ENCODE measurements at places on chromosomes 11 and 22.

DNA sequence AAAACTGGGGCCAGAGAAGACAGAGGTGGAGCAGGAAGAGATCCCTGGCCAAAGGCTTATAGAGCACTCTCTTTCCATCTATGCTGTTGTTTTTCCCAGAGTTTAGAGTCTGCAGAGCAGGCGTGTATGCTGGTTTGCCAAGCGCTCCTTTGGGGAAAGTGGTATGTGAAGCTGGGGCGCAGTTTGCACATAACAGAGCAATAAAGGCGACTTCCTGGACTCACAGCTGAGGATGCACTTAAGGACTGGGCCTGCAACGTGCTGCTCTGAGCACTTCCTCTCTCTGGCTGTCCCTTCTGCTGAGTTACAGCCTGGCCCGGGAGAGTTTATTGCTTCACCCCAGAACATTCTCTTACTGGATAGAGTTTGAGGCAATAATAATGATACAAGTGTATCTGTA lies 41.7 kb downstream of the THAP12 start:
- DNase-seq, result no peak

GRCh38 chr11:102476069-102476468 lies 23.5 kb upstream of the TMEM123 start:
- DNase-seq, result no peak

- DNase-seq, result no peak
Measured at GRCh38 chr22:49483946-49484345, 343.7 kb downstream of the BRD1 start.

- DNase-seq, result no peak
Measured at GRCh38 chr22:43317239-43317638, 25.9 kb downstream of the SCUBE1 start.

- DNase-seq, result no peak
Measured at GRCh38 chr22:48403521-48404403, 1423.9 kb downstream of the BRD1 start.

- peak; percentile 65 for DNase-seq
Measured at GRCh38 chr11:64074239-64074638, 38.5 kb downstream of the FLRT1 start.

GRCh38 chr11:133936136-133936535 lies 20.6 kb downstream of the IGSF9B start:
- DNase-seq, result no peak

- no peak for DNase-seq
Measured at GRCh38 chr11:105230586-105230985, 91.0 kb upstream of the CARD18 start.

GRCh38 chr11:93875637-93876036 lies 25.2 kb upstream of the VSTM5 start:
- no peak for DNase-seq

GRCh38 chr11:34850334-34850733 lies 65.8 kb downstream of the APIP start:
- DNase-seq, result no peak

DNA sequence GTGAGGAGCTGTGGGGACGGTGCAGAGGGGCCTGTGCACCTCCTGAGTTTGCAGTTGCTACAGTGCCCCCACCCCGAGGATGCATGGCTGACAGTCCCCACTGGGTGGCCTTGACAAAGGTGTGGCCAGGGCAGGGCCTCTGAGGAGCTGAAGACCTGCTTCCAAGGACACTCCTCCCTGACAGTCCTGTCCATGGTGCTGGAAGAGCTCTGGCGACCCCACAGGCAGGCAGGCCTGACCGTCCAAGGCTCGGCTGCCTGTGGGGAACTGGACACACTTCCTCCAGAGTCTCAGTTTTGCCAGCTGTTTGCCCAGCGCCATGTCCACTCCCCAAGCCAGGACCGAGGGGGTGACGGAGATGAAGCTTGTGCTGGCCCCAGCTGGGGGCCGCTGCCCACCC lies 32.7 kb downstream of the BRSK2 start:
- no peak for DNase-seq

GRCh38 chr11:61679296-61679695 lies 895 bp upstream of the DAGLA start:
- DNase-seq, result no peak

GRCh38 chr22:40036591-40037225 lies 42.0 kb downstream of the FAM83F start:
- no peak for DNase-seq

GRCh38 chr11:40119661-40120060 lies 1339.8 kb downstream of the LRRC4C start:
- no peak for DNase-seq

DNA sequence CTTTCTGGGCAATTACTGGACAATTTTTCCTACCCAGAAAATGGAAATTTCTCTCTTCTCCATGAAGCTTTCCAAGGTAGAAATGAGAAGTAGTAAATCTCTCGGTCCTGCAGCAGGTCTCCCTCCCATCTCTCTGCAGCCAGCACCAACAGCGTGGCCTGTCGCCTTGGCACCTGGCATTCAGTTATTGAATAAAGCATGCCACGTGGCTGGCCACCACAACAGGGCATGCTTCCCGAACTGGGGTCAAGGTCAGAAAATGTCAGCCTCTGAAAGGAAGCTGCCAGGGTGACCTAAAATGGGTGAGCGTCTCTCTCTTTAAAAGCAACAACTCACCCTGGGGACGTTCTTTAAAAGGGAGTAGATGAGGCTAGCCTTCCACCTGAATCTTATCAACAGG lies 14.0 kb downstream of the CACNG2 start:
- no peak for DNase-seq

DNA sequence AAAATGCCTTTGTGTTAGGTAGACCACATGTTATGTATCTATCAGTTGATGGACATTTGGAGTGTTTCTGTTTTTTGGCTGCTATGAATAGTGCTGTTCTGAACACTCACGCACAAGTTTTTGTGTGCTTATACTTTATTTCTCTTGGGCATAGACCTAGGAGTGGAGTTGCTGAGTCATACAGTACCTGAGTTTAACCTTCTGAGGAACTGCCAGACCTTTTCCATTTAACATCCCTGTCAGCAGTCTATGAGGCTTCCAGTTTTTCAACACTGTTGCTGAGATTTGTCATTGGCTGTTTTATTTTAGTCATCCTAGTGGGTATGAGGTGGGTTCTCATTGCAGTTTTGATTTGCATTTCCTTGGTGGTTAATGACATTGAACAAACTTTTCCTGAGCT lies 4.4 kb downstream of the CTTN start:
- no peak for DNase-seq

GRCh38 chr22:29375398-29376076 lies 12.8 kb downstream of the AP1B1 start:
- DNase-seq, result no peak

DNA sequence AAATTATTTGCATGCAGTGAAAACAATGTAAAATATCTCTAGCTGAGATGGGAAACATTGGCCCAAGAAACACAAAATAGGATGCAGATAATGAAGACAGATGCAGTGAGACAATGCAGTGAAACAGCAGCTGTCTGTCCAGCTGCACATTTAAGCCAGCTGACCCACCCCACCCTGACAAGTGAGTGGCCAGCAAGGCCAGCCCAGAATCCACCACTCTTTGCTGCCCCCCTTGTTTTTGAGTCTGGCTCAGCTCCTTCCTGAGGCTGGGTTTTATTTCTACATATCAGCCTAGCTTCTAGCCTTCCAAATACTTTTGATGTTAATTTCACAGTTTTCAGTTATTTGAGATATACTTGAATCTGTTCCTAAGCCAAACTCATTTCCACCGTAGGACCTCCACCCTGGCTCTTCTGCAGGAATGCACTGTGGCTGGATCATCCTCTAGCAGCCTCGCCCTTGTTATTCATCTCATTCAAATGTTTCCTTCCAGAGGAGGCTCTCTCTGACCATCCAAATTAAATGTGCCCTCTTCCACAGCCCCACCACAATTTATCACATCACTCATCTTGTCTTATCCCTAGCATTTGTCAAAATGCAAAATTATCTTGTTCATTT lies 154.1 kb upstream of the POU2AF2 start:
- no peak for DNase-seq

DNA sequence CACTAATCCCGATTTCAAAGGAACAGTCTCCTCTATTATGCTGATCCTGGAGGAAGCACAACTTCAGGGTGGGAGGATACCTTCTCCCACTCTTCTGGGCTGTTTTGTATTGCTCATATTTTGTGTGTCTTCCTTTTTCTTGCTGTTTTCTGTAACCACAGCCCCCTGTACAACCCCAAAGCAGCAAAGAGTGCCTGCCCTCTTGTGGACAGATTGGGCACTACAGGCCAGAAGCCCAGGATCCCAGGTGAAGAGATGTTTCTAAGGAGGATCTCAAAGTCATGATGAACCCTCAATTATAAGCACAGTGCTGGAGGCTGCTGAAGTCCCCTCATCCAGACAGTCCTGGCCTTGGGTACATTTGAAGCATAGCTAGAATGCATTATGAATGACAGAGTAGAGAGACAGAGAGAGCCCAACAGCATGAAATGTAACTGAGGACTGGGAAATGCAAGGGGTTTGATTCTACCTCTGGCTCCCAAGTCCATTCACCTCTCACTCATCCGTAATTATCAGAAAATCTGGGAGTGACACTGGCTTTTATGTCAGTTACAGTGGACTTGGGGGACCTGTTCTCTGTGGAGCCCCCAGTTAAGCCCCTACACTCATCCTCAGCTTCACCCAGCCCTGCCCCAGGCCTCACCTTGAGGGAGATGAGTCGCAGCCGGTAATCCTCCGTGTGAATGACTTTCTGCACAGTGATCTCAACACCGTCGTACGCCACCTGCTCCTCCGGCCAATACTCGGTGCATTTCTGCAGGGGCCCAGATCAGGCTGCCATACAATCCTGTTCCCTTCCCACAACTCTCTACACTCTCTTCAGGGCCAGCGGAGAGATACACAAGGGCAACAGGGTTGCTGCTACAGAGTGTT lies 6.2 kb upstream of the IGSF22 start:
- no peak for DNase-seq

- no peak for DNase-seq
Measured at GRCh38 chr11:58334708-58335107, 24.2 kb downstream of the OR5B17 start.

DNA sequence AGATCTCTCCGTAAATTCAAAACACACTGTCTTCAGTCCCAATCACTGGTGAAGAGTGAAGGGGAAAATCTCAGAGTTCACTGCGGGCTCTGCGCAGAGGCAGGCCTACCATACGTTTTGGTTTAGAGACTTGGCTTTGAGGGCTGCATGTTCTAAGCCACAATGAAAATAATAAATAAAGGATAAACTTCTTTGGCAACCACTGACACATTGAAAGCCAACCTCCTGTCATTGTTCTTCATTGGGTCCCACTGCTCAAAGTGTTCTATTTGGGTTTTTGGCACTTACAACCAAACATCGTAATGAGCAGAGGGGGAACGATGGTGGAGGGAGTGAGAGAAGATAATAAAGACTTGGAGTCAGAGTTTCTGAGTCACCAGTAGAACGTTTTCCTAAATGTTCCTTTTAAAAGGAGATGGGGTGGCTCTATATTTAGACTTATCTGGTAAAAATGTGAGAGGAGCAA lies 472.9 kb downstream of the SOX6 start:
- DNase-seq, result no peak

DNA sequence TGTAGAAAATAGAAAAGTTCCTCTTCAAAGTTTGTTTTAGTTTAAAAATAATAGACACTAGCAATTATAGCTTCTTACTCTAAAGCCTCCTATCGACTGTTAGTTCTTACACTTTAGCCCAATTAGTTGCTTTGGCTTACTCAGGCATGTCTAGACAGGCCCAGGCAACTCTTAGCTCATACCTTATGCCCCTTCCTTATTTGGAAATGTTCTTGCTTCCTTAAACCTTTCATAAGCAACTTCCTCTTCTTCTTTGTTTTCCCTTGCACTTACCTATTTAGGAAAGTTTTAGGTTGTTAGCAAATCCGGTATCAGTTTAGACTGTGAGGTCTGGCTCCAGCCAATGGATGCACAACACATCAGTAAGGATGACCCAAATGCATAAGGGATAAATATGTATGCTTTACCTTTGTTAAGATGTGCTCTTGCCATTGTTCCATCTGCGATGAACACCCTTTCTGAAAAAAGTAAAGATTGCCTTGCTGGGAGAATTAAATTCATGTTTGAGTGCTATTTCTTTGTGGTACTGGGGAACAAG lies 1277.5 kb upstream of the CNTN5 start:
- no peak for DNase-seq

- DNase-seq, result no peak
Measured at GRCh38 chr11:71172680-71173079, 79.7 kb downstream of the SHANK2 start.

GRCh38 chr11:93116641-93117441 lies 81.0 kb downstream of the SLC36A4 start:
- no peak for DNase-seq
